GM20000 (cell line): ENCODE measurements at places on chromosomes 2 and 18.

DNA sequence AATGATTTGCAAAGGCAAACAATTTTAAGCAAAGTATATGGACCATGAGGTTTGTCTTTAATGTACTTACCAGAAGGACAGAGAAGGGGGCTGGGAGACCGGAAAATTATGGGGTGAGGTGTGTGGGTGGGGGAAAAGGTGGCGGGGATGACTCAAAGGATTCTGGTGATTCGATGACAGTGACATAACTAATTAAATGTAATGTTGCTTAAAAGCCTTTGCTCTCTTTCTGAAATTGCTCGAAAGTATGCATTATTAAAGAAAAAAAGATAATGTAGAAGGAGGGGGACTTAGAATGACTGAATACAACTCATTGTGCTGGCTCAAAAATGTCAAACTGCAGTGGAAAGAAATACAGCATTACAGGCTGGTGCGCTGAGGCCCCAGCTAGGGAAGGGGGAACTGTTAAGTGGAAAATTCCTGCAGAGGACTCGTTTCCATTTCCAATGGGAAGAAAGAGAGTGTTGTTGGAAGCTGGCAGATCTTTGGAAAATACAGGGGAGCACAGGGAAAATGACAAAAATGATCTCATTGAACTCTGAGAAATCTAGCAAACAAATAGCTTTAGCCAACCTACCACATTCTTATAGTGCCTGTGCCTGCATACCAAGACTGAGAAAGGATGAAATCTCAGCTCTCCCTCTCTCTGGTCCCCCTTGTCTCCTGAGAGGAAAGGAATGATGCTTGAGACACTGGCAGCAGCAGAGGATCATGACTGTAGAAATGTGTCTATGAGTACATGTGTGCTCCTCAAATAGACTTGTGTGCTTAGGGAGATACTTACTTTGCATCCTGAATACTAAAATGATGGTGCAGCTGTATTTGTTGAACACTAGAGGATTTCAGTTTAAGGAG, 632.4 kb downstream of the NYAP2 start:
- DNase-seq: no peak

DNA sequence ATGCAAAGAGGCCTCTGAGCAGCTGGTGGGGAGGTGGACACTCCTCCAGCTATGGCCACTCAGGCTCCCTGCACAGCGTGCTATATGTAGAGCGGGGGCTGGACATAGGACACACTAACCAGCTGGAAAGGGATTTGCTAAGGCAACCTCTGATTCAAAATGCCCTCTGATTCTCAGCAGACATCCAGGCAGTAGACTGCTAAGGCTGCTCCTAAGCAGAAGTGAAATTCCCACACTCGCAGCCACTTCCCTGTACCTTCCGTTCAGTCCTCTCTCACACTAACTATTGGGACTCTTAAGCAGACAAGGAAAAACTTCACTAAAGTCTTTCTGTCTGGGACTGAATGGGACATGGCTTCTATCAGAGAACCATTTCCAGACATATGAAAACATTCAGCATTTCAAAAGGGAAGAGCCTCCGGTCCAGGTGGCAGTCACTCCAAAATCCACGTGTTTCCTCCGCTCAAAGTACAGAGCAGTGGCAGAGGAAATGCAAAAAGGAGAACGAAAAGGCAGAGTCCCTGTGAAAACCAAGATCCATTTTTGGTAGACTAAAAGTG, 265.8 kb downstream of the TTC32 start:
- DNase-seq: no peak

- DNase-seq: peak; percentile 29
These were observed 14.1 kb upstream of the ZSWIM2 start for GRCh38 chr2:186862869-186863709.

DNA sequence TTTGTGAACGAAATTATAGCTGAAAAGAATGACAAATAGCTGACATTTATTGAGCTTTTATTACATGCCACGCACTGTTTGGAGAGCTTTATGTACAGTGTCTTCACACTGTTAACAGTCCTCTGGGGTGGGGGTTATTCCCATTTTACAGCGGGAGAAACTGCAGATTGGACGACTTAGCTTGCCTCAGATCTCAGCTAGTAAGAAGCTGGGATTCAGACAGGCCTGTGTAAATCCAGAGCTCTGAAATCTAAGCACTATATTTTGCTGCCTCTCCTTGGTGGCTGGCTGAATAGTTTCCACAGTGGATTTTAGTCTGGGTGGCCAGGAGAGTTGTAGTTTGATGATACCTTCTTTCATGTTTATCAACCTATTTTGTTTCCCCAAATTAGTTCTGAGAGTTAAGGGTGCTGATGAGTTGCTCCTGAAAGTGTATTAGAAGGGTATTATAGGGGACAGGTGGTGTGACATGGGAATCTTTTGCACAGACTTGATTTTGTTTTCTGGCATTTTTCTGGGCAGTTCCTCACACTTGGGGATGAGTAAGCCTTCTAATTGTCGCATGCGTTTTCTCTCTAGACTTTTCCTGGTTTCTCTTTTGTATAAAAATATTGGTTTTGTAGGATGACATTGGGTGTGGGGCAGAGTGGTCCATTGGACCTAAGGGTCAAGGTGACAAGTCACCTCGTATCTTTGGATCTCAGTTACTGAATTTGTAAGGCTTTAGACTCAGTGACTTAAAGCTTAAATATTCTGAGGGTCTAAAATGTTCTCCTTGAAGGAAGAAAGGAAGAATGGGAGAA, 1.5 kb downstream of the ACSL3 start:
- peak; percentile 25 for DNase-seq

GRCh38 chr2:234163510-234164045, 113.1 kb downstream of the SPP2 start:
- DNase-seq: no peak

GRCh38 chr2:237264480-237265219, 149.3 kb downstream of the COL6A3 start:
- no peak for DNase-seq

DNA sequence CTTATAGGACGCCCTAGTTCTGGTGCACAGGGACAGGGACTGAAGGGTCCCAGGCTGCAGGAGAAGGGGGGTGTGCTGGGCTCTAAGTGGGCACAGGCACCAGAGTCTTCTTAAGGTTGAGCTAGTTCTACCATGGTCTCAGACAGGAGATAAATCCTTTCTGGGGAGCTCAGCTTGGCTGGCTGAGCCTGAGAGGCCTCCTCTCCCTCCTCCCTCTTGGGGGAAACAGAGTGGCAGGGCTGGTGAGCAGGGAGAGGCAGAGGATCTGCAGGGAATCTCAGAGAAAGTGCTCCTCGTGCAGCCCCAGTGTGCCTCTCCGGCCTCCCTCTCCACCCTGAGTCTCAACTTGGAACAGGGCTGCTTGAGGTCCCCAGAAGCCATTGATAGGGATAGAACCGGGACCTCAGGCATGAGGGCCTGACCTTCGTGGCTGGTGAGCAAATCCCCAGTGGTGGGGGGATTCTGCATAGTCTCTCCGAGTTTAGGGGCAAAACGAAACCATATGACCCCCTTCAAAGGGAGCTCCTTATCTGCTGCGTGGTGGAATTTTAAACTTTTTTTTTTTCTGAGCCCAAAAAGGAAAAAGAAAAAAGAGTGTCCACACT, 2.0 kb downstream of the GDF7 start:
- DNase-seq: no peak

DNA sequence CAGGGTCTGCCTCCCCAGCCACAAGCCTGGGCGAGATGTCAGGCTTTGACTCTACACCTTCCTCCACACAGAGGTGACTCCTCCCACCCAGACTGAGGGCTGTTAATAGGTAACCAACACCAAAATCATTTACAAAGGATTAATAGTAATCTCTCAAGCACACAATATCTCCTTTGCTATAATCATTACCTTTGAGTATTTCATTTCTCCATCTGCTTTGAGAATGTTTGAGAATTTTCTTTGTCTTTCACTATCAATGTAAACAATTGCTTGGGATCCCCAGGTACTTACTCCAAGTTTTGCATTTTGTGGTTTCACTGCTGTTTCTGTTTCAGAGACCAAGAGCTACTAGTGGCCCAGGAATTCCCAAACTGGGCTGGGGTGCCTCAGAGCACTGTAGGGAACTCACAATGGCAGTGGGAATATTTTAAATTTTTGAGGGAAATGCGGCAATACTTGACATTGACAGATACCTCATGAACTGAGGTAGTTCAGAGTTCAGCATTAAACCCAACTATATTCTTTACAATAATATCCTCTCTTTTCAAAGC, 166.4 kb upstream of the MGAT5 start:
- peak; percentile 46 for DNase-seq

DNA sequence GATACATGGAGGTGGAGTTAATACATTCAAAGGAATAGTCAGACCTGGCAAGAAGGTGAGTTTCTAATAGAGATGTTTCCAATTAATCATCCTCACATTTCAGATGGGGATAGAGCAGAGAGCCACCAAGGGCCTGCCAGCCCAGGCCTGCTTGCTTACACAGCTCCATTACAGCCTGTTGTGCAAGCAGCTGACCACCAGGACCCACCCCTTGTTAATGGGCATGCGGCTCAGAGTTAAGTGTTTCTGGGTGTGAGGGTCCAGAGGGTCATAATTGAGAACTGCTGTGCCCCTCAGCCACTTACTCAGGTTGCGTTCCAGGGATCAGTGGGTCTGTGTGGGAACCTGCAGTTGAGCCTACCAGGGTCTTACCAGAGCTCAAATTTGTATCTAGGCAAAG, 199.8 kb downstream of the AGPS start:
- DNase-seq: no peak

GRCh38 chr2:239719791-239720360, 305.3 kb downstream of the NDUFA10 start:
- no peak for DNase-seq

DNA sequence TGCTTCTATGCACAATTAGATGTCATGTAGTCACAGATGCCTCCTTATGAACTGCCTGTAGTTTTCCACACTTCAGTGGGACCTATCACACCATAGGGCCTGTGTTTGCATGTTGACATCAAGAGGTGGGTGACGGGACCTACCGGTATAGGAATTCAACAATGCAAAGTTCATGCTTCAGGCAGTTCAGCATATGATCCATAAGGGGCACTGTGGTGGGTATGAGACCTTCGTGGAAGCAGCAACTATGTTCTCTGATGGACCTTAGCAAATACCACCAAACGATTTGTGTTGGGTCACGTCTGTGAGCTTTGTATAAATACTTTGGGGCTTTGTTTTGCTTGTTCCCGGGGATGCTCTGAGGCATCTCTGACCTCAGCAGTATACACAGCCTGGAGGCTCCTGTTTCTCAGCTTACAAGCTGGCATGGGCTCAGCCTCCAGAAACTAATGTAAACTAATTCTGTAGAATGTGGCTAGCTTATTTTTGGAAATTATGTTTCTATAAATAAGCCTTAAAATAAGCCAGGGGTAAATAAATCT, 111.6 kb downstream of the DTNA start:
- DNase-seq: no peak

DNA sequence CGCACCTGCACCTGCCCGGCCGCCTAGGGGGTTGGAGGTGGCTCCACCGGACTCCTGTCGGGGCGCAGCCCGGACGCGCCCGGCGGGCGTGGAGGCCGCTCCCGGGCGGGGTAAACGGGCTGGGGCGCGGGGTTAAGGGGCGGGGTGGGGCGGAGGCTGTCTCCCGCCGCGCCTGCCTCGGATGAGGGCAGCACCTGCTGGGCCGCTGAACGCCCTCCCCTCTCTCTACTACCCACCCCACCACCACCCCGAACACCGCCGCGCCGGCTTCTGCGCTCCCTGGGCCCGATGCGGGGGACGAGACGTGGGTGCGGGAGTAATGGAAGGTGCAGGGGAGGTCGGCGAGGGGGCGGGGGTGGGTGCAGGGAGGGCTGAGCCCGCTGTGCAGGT, 224.8 kb upstream of the ID2 start:
- peak; percentile 51 for DNase-seq

DNA sequence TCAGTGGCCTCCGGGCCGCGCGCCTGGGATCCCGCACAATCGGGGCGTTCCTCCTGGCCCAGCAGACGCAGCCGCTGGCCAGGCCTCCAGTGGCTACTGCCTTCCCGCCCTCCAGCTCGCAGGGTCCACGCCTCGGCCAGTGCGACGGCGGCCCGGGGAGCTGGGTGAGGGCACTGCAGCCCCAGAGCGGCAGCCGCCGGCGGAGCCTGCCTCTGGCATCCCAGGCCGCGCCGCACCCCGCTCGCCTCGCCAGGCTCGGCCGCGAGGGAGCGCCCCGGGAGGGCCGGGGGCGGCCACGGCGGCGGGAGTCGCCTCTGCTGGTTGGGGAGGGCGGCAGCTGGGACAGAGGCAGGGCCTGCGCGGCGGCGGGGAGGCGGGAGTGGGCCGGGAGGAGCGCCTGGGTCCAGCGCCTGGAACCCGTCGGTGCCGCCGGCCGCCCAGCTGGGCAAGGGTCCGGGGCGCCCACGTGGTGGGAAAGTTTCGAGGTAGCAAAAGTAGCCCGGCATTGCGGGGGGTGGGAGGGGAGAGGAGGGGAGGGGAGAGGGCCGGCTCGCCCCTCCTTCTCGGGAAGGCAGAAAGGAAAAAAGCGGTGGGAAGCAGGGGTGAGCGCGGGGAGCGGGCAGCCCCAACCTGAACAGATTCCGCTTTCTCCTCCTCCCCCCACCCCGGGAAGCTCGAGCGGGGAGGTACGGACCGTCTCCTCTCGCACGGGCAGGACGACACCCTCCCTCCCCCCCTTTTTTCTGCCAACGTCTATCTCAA, 1.5 kb upstream of the INHBB start:
- peak; percentile 50 for DNase-seq

DNA sequence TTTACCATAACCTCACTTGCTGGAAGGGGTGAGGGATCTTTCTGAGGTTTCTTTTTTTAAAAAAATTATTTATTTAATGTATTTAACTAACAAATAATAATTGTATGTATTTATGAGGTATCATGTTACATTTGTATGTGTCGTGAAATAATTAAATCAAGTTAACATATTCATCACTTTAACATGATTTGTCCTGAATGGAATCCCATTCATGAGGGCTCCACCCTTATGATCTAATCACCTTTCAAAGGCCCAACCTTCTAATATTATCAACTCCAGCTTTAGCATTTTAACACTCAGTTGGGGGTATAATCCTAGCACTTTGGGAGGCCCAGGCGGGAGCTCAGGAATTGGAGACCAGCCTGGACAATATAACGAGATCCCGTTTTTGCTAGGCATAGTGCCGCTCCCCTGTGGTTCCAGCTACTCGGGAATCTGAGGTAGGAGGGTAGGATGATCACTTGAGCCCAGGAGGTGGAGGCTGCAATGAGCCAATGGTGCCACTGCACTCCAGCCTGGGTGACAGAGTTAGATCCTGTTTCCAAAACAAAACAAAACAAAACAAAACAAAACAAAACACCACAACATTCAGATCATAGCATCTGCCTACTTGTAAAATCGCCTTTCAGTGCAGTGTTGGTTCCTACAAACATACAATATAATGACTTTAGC, 1.1 kb upstream of the TAF4B start:
- DNase-seq: no peak

DNA sequence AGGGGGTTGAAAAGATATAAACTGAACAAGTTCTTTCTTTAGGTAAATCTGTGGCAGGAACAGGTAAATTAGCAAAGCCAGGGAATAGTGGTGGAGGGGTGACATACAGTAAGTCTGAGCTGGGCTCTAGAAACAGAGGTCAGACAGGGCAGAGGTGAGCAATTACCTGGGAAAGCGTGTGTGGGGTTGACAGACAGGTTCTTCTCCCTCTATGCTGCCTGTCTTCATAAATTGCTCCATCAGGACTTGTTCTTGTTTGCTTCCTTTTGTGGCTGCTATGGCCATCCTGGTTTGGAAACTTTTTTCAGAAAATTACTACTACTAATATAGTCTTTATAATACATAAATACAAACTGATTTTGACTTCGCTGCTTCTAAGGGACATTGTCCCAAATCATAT, 3.4 kb upstream of the ANKRD12 start:
- no peak for DNase-seq
